ENCODE measurements at places on chromosomes 2 and 18.
A peak's percentile ranks its signal among the peaks of the same experiment; 100 is the strongest.

- peak; percentile 83 for DNase-seq
Measured at GRCh38 chr2:31337860-31338259, 76.7 kb downstream of the XDH start.

DNA sequence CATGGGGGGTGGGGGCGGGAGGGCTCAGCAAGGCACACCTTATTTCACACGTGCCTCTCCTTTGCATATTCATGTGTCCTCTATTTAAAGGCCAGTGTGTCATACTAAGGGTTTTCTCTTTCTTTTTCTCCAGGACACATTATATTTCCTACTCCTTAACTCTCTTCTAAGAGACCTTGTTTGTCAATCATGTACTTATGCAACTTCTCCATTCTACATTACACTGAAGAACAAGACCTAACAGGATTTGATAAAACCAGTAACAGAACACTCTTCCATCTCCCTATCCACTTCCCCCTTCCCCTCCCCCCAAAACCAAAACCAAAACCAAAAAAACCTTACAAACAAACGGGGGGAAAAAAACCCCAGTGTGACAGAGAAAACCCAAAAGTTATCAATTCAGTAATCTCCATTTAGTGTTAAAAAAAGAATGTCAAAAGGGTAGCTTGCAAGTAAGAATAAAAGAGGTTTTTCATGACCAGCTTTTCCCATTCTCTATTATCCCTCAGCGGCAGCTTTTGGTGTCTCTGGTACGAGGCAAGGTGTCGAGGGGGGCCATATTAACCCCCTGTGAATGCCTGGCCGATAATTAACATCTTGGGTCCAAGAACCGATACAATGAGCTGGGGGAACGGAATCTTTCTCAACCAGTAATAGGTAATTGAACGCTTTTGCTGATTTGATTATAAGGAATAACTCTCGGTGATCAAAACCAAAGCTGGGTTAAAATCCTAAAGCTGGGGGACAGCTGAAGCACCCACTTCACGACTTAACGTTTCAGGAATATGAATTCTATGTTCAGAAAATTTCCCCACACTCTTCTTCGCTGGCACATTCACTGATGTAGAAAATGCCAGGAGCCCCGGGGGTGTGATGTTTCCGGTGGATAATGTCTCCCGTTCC is 191.0 kb upstream of the TCF4 start:
- DNase-seq = peak; percentile 50

- DNase-seq = peak; percentile 40
Measured at GRCh38 chr2:175251425-175252041, 70.0 kb upstream of the ATP5MC3 start.

DNA sequence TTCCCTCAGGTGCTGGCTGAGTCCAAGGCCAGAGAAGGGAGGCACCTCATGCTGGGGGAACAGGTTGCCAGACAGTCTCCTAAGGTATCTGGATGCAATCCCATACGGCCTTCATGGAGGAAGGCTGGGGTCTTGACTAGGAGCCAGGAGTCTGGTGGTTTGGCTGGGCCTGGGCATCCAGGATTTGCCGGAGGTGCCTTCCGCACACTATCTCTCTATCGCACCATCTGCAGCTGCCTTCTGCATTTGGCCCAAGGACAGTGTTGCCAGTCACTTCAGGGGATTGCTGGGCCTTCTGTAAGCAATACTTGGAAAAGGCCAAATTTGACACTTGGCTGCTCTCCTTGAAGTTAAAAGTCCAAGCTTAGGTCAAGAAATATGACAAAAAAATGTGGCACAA is 327.2 kb downstream of the EN1 start:
- no peak for DNase-seq

DNA sequence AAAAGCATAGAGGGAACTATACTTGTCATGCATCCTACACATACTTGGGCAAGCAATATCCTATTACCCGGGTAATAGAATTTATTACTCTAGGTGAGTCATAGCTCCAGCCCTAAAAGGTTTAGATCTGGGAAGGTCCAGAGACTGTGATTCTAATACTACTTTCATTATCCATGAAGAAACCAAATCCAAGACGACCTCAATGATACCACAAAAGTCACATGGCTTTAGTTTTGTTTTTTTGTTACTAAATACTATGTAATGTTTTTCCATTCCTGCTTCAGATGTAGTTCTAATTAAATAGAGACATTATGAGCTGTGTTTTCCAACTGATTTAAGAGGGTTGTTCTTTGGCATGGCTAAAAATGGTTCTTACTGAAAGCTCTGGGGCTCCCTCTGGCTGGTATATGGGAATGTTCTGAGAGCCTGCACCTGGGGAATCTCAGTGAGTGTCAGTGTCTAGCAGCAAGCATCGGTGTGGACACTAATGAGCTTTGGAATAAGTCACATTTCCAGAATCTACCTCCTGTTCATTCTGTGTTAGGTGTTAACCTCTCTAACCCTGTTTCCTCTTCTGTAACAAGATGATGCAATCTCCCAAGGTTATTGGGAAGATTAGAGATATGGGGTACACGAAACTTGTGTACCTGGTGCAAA is 20.5 kb upstream of the IL1RL2 start:
- peak; percentile 80 for DNase-seq

DNA sequence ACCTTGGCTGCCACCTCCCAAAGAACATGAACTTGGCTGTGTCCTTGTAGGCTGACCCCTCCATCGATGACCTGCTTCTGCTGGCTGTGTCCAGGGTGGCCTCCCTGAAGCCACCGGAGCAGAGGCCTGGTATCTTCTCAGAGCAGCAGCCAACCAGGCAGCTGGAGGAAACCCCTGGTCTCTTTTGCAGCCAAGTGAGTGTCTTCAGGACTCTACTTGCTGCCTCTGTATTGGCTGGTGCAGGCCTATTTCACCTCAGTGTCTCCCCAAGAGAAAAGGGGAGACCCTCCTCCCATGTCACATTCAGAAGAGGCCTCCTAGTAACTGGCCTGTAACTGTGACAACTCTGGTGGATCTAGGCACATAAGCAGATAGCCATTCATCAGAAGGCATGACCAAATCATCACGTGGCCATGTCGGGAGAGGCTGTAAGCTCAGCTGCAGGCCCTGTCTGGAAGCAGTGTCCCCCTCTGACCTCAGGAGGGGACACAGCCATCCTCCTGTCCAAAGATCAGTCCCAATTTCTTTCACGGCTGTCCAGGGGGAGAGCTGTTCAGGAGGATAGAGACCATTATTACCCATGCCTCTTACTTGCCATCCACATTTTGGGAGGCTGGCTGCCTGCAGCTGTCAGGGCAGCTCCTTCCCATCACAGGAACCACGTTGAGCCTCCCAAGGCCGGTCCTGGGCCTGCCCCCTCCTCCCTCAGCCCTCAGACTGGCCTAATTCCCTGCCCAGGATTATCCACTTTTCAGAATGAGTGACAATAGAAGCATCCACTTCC is 20.9 kb upstream of the ROCK2 start:
- DNase-seq = no peak

GRCh38 chr2:72834596-72834995 is 8.8 kb upstream of the EXOC6B start:
- DNase-seq = no peak

- DNase-seq = no peak
Measured at GRCh38 chr2:68989035-68989434, 14.6 kb downstream of the GKN1 start.

GRCh38 chr2:197673606-197674005 is 1.8 kb downstream of the RFTN2 start:
- no peak for DNase-seq
